Stimulated activated CD4-positive, alpha-beta T cell treated with anti-CD3 and anti-CD28 coated beads, Interleukin-15, amount 100 ng/mL, for 1 hour (primary cell): ENCODE measurements at places on chromosomes 4 and X.

- no peak for DNase-seq
These were observed 880 bp upstream of the LONRF3 start for GRCh38 chrX:118973389-118974087.

GRCh38 chr4:10746371-10747171 is 62.0 kb upstream of the CLNK start:
- no peak for DNase-seq

GRCh38 chr4:57233386-57233785 is 123.2 kb upstream of the IGFBP7 start:
- no peak for DNase-seq

DNA sequence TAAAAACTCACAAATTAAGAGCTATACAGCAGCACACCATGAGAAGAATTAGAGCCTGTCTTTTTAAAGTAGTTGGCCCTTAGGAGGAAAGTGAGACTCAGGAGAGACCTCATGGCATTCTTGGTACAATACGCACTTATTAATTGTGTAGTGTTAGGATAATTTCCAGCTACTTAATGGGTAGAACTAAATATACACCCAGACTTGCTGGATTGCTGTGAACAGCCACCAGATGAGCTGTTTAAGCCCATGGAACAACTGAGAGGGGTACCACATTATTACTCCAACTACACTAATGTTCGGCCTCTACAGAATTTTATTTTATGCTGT is 13.6 kb downstream of the MFAP3L start:
- no peak for DNase-seq

GRCh38 chrX:39311646-39312045 is 510.4 kb downstream of the MID1IP1 start:
- no peak for DNase-seq

DNA sequence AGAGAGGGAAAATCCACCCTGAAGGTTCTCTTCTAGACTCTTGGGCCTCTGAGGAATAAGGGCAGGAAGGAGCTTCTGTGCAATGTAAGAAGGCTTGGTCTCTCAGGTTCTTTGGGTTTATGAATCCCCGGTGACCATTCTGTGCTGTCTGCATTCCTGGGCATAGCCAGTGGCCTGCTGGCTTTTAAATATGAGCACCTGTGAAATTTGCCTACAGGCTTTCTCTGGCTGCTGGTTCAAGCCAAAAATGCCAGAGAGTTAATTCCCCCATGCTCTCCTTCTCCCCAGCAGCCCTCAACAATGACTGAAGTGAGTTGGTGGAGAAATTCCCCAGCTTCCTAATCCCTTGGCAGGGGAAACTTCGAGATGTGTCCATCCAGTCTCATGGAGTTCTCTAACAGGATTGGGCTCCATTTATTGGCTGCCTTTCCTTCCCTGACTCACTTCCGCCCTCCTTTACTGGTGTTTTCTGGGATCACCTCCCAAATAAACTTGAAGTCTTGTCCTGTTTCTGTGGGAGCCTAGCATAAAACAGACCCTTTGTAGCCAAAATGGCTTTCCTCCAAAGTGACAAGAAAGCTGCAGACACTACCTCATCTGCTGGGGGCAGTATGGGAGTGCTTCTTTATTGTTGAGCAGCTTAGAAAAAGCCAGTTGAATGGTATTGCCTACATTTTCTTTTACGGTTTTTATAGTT is 179.4 kb upstream of the CASK start:
- DNase-seq: no peak

- no peak for DNase-seq
These were observed 12.2 kb upstream of the ATP11C start for GRCh38 chrX:139945075-139945474.

GRCh38 chrX:115372152-115372551 is 82.6 kb downstream of the LUZP4 start:
- no peak for DNase-seq

DNA sequence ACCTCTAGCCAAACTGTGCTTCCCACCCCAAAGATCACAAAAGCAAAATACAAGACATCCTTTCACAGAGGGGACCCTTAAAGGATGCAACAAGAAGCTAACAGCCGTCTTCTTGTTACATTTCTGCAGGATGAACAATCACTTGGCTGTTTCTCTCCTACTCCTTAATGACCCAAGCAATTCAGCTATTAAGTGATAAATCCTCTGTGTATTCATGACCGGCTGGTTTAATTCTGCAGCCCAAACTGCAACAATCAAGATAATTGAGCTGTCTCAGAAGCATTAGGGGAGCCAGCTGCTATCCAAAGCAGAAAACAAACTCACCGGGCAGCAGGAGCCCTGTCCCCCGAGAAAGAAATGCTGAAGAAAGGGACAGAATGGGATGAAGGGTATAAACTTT is 85.9 kb upstream of the ACSL4 start:
- no peak for DNase-seq

DNA sequence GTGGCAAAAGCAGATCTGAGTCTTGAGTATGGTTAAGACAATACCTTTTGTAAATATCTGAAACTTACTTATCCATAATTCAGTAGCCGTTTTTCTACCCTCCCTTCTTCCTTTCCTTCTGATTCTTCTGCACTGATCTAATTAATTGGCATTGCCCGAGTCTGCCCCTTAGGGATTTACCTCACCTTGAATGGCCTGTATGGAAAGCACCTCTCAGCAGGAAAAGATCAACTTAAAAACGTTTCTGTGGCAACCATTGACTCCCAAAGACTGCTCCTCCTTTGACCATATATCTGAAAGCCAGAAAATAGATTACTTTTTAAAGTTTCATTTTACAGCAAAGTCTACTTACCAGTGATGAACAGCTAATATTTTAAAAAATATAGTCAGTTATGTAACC is 496.5 kb upstream of the LCORL start:
- DNase-seq: no peak

DNA sequence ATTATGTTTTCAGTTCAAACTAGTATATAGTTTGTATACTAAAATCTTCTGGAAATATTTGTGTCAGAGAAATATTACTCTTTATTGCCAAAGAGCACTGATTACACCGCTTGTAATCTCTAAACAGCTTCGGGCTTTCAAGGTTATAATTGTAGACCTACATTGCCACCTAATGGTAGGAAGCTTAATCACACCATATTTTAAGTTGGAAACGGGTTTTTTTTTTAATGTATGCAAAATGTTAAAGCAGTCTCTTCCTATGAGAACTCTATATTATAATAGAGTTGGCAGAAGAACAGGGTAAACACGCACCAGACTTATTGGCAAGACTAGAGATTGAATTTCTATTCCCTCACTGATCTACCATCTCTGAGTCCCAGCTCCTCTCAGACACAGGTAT is 19.5 kb upstream of the NFXL1 start:
- no peak for DNase-seq

DNA sequence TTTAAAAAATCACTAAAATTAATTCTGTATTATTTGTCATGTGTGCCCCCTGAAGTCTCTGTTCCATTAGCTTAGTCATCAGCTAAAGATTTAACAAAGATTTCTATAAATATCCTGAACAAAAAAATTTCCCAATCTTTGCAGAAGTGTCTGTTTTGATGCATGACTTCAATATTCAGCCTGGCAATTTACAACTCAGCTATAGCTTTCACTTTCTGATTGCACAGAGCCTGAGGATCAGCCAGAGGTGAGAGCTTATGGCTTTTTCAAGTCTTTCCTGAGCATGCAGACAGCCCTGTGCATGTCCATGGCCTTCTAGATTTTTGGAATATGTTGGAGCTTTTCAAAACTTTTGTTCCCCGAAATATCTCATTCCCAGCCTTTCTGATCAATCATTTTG is 420.1 kb downstream of the ZNF674 start:
- no peak for DNase-seq

DNA sequence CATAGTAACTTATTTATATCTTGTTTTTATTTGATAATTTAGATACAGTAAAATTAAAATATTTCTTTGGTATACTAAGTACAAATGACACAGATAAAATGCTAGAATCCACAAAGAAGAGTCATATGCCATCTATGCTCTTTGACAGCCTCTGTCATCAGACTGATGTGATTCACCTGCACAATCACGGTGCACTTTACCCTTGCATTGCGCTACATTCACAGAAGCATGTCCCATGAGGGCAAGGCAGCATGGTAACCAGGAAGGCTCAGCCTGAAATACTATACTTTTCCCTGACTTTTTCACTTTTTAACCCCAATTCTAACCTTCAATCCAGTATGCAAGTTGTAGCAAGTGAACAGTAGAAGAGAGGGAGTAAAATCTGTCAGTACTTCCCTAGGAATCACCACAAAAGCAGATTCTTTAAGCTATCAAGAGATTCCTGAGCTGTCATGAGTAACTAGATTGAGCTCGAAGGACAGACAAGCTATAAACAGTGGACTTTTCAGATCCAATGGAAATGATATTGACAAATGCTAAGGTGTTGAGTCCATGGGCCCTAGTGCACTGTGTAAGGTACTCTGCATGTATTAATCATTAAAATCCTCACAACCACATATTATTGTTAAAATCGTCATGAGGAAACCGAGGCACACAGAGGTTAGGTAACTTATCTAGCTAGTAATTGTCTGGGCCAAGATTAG is 14.2 kb downstream of the SEC24D start:
- DNase-seq: no peak

DNA sequence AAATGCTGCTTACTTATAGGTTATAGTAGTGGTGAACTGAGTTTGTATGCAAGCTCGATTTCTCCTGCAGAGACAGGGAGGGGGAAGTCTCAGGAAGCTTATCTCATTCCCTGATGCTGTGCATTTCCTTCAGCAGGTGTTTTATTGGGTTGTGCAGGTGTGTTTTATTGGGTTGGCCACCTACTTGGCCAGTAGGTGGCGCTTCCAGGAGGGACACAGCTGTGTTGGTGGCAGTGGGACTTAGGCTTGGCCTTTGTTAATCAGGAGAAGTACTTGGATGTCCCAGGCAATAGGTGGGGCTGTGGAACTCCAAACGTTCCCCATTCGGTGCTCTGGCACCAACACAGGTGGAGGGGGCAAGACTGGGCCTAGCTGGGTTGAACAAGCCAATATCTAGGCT is 196.0 kb upstream of the DCAF8L1 start:
- DNase-seq: no peak

DNA sequence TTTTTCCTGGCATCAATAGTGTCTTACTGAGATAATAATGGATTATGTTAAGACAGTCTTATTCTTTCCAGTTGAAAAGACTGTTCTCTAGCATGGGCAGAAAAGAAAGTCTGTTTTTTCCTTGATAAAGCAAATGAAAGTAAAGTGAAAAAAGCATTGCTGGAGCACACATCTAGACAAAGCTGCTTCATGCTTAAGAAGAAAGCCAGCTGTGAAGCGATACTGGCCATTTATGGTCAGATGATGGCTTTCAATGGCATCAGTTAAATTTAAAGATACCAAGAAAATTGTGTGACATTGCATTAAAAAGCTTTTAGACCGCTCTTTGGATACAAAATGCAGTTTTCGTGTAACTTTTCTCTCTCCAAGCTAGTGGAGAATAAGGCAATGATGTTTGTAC is 242.1 kb upstream of the TRAM1L1 start:
- no peak for DNase-seq

- no peak for DNase-seq
These were observed 62.7 kb downstream of the HTRA3 start for GRCh38 chr4:8332038-8332857.

DNA sequence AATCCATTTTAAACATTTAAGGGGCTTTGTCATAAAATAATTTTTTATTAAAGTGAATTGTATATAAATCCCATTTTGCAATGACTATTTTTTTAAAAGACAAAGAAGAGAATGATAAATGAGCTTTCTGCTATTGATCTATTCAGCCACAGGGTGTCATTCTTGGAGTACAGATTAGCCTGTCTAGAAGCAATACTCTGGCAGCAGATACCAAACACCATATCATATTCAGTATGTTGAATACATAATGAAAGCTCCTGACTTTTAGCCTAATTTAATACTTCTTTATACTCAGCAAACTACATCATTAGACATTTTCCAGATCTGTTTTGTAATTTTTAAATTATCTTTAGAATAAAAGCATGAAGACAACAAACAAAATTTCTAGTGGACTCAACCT is 496.3 kb downstream of the PDGFC start:
- DNase-seq: no peak

GRCh38 chr4:119570401-119570800 is 58.2 kb downstream of the PDE5A start:
- DNase-seq: no peak

DNA sequence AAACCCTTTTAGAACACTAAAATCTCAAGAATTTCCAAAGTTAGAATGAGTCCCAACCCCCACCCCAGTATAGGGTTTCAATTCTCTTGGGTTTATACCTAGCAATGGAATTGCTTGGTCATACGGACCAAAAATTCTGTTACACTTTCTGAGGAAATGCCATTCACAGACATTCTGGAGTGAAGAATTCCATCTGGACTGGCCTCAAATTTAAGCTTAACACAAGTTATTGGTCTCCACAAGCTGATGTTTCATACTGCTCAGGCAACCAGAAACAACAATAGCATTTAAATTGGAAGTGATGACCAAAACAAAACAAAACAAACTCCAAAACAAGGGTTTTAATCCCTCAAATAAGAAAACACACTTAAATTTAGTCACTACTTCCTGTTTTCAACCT is 51.1 kb downstream of the GPC4 start:
- DNase-seq: no peak

DNA sequence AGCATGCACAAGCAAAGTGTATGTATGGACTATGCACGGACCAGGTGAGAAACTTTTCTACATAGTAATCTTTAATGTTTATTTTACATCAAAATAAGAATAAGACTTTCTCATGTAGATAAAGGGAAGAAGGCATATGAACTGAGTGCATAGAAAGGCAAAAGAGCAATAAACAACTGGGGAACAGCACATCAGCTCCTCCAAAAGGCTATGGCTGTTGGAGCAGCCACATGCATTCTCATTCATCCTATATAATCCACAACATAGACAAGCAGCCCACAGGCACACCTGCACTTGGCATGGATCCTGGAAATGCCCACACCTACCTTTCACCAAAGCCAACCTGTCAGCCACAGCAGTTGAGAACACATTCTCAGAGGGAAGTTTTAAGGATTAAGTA is 586.9 kb upstream of the INTU start:
- no peak for DNase-seq

DNA sequence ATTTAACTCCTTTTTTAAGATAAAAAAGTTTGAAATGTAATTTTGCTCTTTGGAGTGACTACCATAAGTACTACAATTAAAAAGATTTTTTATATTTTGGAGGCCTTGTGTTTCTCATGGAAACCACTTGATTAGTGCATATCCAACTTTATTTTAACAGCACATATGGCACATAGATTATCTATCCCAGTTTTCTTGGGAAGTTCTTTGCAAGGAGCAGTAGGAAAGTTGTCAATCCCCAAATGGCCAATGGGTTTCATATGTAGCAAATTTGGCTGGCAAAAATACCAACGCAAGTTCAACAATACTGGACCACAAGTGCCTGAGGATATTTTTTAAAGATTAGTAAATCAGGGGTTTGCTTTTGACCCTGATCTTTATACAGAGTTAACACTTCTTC is 15.4 kb upstream of the ANTXR2 start:
- DNase-seq: no peak

GRCh38 chr4:67674098-67674497 is 26.9 kb downstream of the UBA6 start:
- no peak for DNase-seq
